ENCODE measurements at places on chromosomes 12 and 14. TPM values are rescaled to one million over a fixed set of nuclear protein-coding genes. Genes with fewer than 3 reads are reported as not detected.

The HCAR3 gene
- not detected for total RNA-seq

The TTC9 gene
- total RNA-seq, result 0.13 TPM

The BATF gene
- 1.4 TPM for total RNA-seq

The MMP14 gene
- total RNA-seq, result 237 TPM

The SLC39A9 gene
- 129 TPM for total RNA-seq

The TMEM229B gene
- 0.07 TPM for total RNA-seq

The ELK3 gene
- 31.9 TPM for total RNA-seq

The SLC25A21 gene
- 2.2 TPM for total RNA-seq

The BICDL1 gene
- total RNA-seq, result not detected

The C12orf50 gene
- total RNA-seq, result not detected

The ZFYVE1 gene
- 13.0 TPM for total RNA-seq

The SERPINA1 gene
- total RNA-seq, result not detected

The ABCD2 gene
- total RNA-seq, result not detected

The BEGAIN gene
- total RNA-seq, result 0.13 TPM

The KRT79 gene
- not detected for total RNA-seq

The GPRC5A gene
- total RNA-seq, result 15.1 TPM

The LMO3 gene
- not detected for total RNA-seq

The SMCO2 gene
- total RNA-seq, result 0.13 TPM

The SLC5A8 gene
- total RNA-seq, result not detected

The IKZF4 gene
- total RNA-seq, result 0.86 TPM

The DIP2B gene
- total RNA-seq, result 37.5 TPM

The RNF212B gene
- total RNA-seq, result not detected

The WSCD2 gene
- not detected for total RNA-seq

The LRIG3 gene
- 69.8 TPM for total RNA-seq

The AMIGO2 gene
- 15.2 TPM for total RNA-seq

The EML5 gene
- under 0.01 TPM for total RNA-seq

The MSRB3 gene
- 42.1 TPM for total RNA-seq

The PMCH gene
- 0.66 TPM for total RNA-seq

The GPR84 gene
- total RNA-seq, result not detected

The KRT2 gene
- total RNA-seq, result not detected

The CPM gene
- total RNA-seq, result not detected

The GPRC5D gene
- total RNA-seq, result 0.11 TPM

The GALNT8 gene
- 2.7 TPM for total RNA-seq

The BCL11B gene
- total RNA-seq, result 0.14 TPM

The SIX4 gene
- total RNA-seq, result 3.2 TPM

The GLS2 gene
- 0.26 TPM for total RNA-seq

The LETMD1 gene
- total RNA-seq, result 27.0 TPM

The RFX4 gene
- total RNA-seq, result not detected

The SLCO1B1 gene
- total RNA-seq, result not detected

The SERPINA3 gene
- 1.5 TPM for total RNA-seq

The MSI1 gene
- not detected for total RNA-seq

The KITLG gene
- 23.4 TPM for total RNA-seq

The KRT77 gene
- total RNA-seq, result not detected

The CDKN3 gene
- total RNA-seq, result 76.4 TPM

The BBOF1 gene
- total RNA-seq, result 1.3 TPM

The GPR65 gene
- 0.07 TPM for total RNA-seq

The FAM181A gene
- not detected for total RNA-seq

The MFAP5 gene
- 0.25 TPM for total RNA-seq

All from pulmonary artery endothelial cell (primary cell).